Ammon's horn (tissue), 1 donor: ENCODE measurements at places on chromosomes 7 and 10.

DNA sequence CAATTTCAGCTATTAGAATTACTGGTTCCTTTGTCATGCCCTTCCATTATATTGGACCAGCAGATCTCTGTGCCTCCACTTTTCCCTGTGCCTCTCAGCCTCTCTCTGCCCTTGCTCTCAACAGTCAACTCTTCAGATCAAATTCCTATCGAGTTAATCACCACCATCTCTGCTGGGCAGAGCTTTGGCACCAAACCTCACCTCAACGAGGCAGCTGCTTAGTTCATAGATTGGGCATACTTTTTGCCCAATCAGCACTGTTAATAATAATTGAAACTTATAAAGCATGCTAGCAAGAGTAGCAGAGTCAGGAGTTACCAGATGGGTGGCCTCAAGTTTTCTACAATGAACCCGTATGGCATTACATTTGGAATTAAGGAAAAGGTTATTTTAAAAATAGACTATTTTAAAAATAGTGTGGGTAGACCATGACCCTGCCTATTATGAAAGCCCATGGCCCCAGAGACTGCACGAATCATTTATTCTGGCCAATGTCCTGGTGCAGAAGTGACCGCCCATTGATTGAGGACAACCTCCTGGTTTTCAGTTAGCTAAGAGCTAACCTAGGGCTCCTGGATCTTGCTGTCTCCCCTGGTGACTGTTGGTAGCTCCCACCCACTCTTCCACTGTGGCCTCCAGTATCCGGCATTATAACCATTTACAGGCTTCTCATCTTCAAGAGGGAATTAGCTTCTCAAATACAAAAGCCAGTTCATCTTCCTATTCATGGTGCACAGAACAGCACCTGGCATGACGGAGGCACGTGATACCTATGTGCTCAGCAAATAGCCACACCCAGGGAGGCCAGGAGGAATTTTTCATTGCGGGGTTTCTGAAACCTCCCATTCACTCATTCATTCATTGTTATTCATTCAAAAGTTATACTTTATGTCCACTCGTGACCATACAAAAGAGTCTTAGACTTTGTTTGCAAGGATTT lies 265.4 kb downstream of the INHBA start:
- DNase-seq: no peak

DNA sequence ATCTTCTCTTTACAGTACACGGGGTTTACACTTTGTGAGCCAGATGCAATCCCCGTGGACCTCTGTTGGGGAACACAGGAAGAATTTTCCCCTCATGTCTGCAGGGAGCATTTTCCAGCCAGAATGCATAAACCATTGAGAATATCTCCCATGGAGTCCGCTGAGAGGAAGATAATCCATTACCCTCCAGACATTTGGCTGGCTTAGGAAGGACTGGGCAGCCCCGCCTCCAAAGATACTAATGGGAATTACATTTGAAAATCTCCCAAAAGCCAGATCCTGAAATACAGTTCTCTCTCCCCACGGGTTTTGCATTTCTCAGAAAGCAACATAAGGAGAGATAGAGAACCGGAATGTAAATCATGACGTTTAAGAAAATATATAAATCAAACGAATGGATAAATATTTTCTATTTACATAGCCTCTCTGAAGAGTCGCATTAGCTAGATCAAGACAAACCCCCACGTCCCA lies 53.5 kb downstream of the TRIL start:
- DNase-seq: no peak

DNA sequence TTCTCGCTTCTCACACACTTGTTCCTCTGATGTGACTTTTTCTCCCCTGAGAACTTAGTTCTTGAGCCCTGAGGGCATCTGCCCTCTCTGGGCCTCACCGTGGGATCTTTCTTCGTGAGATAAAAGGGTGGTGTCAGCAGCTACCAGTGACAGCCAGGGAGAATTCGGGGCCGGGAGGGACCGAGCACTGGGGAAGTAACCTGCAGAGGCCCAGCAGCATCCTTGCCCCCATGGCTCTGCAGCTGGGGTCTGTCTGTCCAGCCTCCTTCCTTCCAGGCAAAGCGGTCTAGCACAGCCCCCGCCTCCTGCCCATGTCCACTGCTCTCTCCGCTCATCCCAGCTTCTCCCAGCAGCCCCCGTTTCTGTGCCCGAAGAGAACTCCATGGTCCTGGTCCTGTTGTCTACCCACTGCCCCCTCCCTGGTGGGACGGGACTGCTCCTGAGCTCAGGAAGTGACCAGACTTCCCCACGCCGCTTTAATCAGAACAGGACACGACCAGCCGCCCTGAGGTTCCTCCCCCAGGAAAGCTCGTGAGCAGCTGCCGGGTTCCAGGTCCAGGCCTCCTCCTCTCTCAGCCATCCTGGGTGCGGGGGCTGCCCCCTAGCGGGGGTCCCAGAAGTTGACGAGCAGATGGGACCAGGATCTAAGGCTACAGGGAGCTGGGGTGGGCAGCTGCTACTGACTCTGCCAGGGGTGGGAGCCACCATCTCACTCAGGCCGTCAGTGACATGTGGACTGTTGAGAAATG lies 187.5 kb downstream of the WDR37 start:
- no peak for DNase-seq

GRCh38 chr7:69685293-69685631 lies 87.0 kb downstream of the AUTS2 start:
- no peak for DNase-seq

- DNase-seq: no peak
These were observed 91.4 kb upstream of the FAM133B start for GRCh38 chr7:92681633-92682032.

- no peak for DNase-seq
These were observed 42.7 kb downstream of the ZMIZ1 start for GRCh38 chr10:79111427-79111826.

GRCh38 chr10:102775935-102776669 lies 32.4 kb downstream of the WBP1L start:
- peak; percentile 83 for DNase-seq

- no peak for DNase-seq
These were observed 201.9 kb downstream of the MYOF start for GRCh38 chr10:93280121-93280698.

DNA sequence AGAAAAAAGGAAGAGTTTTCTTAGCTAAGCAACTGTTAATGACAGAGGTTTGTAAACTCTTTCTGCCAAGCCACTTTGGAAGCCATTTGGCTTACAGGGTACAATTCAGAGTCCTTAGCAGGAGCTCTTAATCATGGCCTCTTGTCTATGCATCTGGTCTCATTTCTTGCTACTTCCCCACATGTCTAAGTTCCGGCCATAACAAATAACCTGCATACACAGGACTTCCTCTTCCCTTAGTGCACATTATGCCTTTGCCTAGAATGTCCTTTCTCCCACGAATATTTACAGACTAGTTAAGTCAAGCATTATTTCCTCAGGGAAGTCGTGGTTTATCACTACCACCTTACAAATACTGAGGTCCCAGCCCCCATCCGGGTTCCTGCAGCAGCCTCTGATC lies 8.6 kb upstream of the UPF2 start:
- peak; percentile 18 for DNase-seq

- DNase-seq: no peak
These were observed 440.7 kb upstream of the CELF2 start for GRCh38 chr10:10576937-10577336.

GRCh38 chr10:24703700-24704099 lies 20.0 kb downstream of the ARHGAP21 start:
- no peak for DNase-seq

GRCh38 chr7:88432301-88432700 lies 125.6 kb upstream of the STEAP4 start:
- DNase-seq: peak; percentile 16

DNA sequence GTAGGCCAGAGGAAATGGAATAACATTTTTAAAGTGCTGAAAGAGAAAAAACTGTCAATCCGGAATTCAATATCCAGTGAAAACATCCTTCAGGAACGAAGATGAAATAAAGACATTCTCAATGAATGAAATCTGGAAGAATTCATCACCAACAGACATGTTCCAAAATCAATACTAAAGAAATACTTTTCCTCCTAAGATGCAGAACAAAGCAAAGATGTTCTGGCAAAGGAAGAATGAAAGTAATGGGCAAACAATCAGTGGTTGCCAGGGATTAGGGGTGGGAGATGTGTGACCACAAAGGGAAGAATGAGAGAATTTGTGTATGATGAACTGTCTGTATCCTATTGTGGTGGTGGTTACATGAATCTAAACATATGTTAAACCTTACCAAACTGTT lies 52.8 kb upstream of the EEPD1 start:
- no peak for DNase-seq

GRCh38 chr7:80653244-80653643 lies 14.8 kb downstream of the CD36 start:
- DNase-seq: no peak

GRCh38 chr10:83612746-83613145 lies 526.6 kb upstream of the GHITM start:
- DNase-seq: no peak

DNA sequence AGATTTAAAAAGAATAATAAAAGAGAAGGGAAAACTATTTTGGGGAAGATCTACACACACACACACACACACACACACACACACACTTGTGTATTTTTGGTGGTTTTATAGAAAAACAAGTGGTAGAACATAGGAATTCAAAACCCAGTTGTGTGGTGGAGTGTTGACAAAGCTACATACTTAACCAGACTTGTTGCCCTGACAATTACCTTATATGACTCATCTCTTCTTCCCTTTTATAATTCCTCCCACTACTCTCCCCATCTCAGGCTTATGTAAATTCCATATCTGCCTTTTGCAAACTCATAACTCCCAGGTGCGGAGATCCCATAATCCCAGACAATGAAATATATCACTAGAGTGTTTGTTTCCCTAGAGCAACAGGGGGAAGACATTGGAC lies 873.7 kb downstream of the NXPH1 start:
- DNase-seq: no peak

DNA sequence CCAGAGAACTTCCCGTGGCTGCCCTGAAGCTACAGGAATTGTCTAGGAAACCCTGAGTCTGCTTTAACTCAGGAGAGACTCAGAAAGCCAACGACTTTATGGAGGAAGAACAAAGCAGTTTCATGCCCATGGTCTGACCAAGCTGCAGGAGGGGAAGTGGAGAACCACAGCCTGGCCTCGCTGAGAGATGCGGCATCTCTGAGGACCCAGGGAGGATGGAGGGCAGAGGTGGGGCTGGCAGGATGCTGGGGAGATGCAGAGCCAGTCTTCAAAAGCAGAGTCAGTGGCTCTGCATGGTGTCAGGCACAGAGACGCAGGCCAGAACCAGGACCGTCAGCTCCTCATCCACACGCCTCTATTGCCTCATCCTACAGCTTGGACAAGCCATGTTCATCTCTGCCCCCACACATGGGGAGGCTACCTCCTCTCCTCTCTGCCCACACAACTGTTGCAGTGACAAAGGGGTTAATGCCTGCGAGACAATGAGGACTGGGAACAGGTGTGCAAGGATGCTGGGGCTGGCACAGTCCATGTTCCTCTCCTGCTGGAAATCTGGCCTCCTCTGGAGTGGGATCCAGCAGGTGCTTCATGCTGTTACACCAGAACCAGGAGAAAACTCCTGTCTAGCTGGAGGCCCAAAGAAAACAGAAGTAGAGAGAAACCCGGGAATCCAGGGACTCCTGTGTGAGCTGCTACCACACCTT lies 267.0 kb downstream of the PLXNA4 start:
- DNase-seq: no peak

- DNase-seq: peak; percentile 91
These were observed 5.3 kb upstream of the TMEM139 start for GRCh38 chr7:143279186-143280098.

- peak; percentile 57 for DNase-seq
These were observed 128.4 kb upstream of the BTBD16 start for GRCh38 chr10:122142641-122143237.

DNA sequence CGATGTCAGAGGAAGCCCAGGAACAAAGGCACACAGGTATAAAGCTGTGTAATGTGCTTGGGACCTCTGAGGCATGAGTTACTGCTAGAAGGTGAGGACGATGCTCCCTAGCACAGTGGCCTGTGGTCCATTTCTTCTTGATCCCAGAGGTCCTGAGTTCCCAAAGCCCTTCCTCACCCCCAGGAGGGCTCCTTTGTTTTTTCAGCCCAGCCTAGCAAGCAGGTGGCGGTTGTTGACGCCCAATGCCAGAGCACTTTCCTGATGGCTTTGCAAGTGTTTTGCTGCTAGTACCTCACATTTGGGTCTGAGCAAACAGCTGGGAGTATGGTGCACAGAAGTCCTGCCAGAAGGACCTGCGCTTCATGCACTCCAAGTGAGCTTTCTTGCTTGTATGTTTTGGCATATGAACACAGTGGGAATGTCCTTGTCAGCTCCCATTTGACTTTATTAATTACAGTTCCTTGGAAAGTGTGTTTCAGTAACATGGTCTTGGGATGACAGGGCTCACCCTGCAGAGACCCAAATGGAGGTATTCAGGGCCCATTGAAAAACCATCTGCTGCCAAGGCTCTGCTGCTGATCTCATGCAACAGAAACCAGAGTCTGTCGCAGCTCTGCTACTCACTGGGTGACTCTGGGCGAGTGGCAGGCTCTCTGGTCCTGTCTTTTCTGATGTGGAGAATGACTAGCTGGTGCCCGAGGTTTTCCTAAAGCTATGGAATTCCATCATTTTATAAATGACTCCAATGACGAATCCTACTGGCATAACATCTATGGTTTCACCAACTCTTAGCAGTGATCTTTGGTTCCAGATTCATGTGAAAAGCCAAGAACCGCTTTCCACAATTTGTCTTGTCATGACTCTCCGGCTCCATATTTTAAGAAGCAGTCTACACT lies 134.9 kb downstream of the ARID5B start:
- no peak for DNase-seq

- DNase-seq: peak; percentile 92
These were observed 25.2 kb downstream of the SMNDC1 start for GRCh38 chr10:110279407-110279986.

GRCh38 chr7:72919256-72919775 lies 5.6 kb upstream of the POM121 start:
- DNase-seq: no peak

- no peak for DNase-seq
These were observed 173.6 kb upstream of the PRKCQ start for GRCh38 chr10:6753644-6754043.

DNA sequence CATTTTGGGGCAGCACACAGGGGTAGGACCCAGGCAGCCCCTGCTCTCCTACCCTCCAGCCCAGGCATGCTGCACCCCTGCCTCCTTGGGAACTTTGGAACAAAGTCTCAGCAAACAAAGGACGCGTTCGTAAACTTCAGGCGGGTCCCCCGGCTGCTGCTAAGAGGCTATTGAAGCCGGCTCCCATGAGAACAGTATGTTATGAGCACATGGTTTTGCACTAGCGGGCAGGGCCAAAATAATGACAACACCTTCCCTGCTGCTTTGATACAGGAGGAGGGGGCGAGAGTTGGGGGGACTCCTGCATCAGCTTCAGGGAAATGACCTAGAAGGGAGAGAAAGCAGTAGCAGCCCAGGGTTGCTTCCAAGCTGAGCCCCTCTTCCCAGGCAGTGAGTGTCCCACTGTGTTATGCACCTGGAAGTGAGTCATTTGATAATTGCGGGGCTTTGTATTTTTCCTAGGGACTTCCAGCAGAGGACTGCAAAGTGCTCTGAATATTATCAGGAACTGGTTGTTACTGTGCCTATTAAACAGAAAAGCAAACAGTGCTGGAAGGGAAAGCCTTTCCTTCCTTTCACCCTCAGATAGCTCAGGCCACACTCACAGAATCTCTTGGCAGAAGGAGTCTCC lies 6.9 kb downstream of the ITPRIP start:
- no peak for DNase-seq

GRCh38 chr7:130486954-130487436 lies 4.9 kb upstream of the MEST start:
- no peak for DNase-seq
